ENCODE measurements at places on chromosomes 2 and 18. TPM values are rescaled to one million over a fixed set of nuclear protein-coding genes. Genes with fewer than 3 reads are reported as not detected.

LRP2 gene
- 203 TPM for total RNA-seq

CENPA gene
- total RNA-seq: not detected

SLC40A1 gene
- 117 TPM for total RNA-seq

TPO gene
- 4,215 TPM for total RNA-seq

CD8B2 gene
- total RNA-seq: not detected

DNA sequence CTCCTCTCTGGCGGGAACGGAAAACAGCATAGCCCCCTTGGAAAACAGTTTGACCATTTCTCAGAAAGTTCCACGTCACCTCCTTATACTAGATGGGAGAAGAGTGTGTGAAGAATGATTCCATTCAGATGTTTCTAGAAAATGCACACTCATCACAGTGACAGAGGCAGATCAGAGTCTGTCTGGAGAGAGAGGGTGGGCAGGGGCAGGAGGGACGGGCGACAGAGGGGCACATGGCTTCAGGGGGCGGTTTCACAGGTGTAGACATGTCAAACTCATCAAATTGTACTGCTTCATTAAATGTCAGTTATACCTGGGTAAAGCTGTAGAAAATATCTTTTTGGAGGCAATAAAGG lies 88.8 kb upstream of the TAF1B start:
- DNase-seq: no peak
- no peak overlapping the region for H3K27ac ChIP-seq
- peaks cover 20% of the 10 kb centered on the region for H3K4me1 ChIP-seq

- peak; percentile 77 for DNase-seq
- no peak overlapping the region for H3K4me3 ChIP-seq
- no peak overlapping the region for H3K27ac ChIP-seq
- no peaks in the 10 kb centered on the region for H3K27me3 ChIP-seq
- H3K36me3 ChIP-seq: no peaks in the 10 kb centered on the region
These were observed 13.1 kb downstream of the DAW1 start for GRCh38 chr2:227884511-227884947.

All from thyroid gland (tissue), 4 donors.